ENCODE measurements at places on chromosomes 5 and 9. TPM values are rescaled to one million over a fixed set of nuclear protein-coding genes. Genes with fewer than 3 reads are reported as not detected.

Gene C5orf52
- not detected for total RNA-seq

Gene FGF1
- total RNA-seq: 59.9 TPM

Gene FOXD4L4
- not detected for total RNA-seq

GRCh38 chr5:171162596-171162995 is 146.5 kb upstream of the TLX3 start:
- H3K4me1 ChIP-seq: no peaks in the 10 kb centered on the region
- H3K27me3 ChIP-seq: no peaks in the 10 kb centered on the region
- DNase-seq: no peak

DNA sequence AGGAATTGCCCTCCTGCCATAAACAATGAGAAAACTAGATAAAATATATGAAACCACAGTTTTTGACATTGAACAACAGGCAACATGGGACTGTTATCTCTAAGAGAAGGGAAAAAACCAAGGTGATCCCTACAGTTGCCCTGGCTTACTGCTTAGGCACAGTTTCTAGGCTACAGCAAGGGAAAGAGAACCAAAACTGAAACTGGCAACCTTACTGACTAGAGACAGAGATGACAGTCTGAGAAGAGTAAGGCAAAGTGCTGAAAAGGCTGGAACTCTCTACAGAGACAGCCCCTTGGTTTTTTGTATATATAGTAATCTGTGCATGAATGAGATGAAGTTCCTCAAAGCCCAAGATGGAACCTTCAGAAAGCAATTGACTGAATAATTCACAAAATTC is 36.2 kb upstream of the REEP2 start:
- H3K4me1 ChIP-seq: no peaks in the 10 kb centered on the region
- H3K27me3 ChIP-seq: no peaks in the 10 kb centered on the region
- DNase-seq: no peak

GRCh38 chr9:137575716-137576411 is 2.9 kb downstream of the DPH7 start:
- peak overlapping the region; percentile 95 for H3K27ac ChIP-seq
- peaks cover 37% of the 10 kb centered on the region for H3K36me3 ChIP-seq
- H3K4me1 ChIP-seq: peaks cover 64% of the 10 kb centered on the region
- DNase-seq: peak; percentile 32
- H3K27me3 ChIP-seq: no peaks in the 10 kb centered on the region

DNA sequence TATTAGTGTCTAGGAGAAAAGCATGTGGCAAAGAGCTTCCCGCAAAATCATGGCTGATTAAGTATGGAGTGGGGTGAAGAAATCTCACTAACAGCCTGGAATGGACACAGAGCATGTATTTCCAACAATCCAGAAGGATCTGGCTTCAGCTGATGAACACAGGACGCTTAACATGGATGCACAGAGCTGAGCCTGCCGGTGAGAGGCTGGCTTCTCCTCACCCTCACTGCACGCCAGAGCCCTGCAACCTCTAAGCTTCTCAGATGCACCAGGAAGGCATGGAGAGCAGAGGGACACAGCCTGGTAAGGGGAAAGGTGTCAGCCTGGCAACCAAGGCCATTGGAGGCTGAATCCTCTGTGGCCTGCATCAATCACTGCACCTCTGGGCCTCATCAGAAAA is 298.5 kb downstream of the TRIM32 start:
- peaks cover 7% of the 10 kb centered on the region for H3K27me3 ChIP-seq
- H3K4me1 ChIP-seq: no peaks in the 10 kb centered on the region
- no peaks in the 10 kb centered on the region for H3K36me3 ChIP-seq
- no peak overlapping the region for H3K4me3 ChIP-seq
- DNase-seq: no peak

GRCh38 chr5:113124265-113124664 is 147.7 kb downstream of the DCP2 start:
- H3K4me1 ChIP-seq: peaks cover 74% of the 10 kb centered on the region
- peak overlapping the region; percentile 6 for H3K27ac ChIP-seq
- H3K36me3 ChIP-seq: no peaks in the 10 kb centered on the region
- H3K27me3 ChIP-seq: no peaks in the 10 kb centered on the region
- no peak overlapping the region for H3K4me3 ChIP-seq
- no peak for DNase-seq

- H3K27me3 ChIP-seq: no peaks in the 10 kb centered on the region
- H3K4me1 ChIP-seq: no peaks in the 10 kb centered on the region
- DNase-seq: no peak
- H3K36me3 ChIP-seq: no peaks in the 10 kb centered on the region
Observed at GRCh38 chr9:16671591-16672137, 198.8 kb downstream of the BNC2 start.

DNA sequence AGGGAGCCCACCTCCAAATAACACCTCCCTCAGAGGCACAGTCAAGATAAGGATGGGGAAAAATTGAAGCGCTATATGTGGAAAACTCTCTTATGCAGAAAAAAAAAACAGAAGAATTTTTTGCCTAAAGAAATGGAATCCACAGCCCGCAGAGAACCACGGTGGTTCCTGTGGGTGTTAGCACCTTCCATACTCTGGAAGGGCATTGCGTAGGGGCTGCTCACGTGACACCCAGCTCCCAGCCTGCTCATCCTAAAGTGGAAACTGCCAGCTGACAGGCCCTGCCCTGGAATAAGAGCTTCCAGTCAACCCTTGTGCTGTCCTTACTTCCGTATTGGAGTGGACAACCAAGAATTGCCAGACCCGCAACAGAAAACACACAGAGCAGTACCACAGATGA is 142.5 kb downstream of the FSTL4 start:
- peaks cover 14% of the 10 kb centered on the region for H3K4me1 ChIP-seq
- DNase-seq: no peak
- H3K27me3 ChIP-seq: peaks cover 23% of the 10 kb centered on the region
